Choroid plexus epithelial cell (primary cell): ENCODE measurements at places on chromosomes 11 and 22.

- DNase-seq, result peak; percentile 84
These were observed 36.9 kb downstream of the ARFGAP3 start for GRCh38 chr22:42820045-42820763.

GRCh38 chr22:42604403-42604802 is 10.3 kb downstream of the POLDIP3 start:
- peak; percentile 59 for DNase-seq

- peak; percentile 20 for DNase-seq
These were observed 63.5 kb downstream of the MRTFA start for GRCh38 chr22:40572976-40573375.

GRCh38 chr11:68454767-68455166 is 5.8 kb upstream of the PPP6R3 start:
- no peak for DNase-seq

DNA sequence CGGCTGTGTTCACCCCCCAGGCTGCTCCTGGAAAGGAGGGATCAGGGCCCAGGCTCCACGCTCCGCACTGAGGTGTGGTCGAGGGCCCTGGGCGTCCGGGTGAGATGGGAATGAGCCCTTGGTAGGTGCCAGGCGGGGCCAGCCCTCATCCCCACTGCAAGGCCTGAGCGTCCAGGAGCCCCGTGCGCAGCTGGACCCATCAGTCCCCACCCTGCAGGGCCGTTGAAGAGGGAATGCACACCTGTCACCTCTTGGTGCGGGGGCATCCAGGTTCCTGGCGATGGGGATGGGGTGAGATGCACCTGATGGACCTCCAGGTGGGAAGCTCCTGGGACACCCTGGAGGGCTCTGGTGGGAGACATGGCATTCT is 72.2 kb downstream of the KCNQ1 start:
- DNase-seq, result no peak

GRCh38 chr11:125591649-125592304 is 875 bp upstream of the STT3A start:
- peak; percentile 58 for DNase-seq

GRCh38 chr11:29251738-29252137 is 765.1 kb downstream of the KCNA4 start:
- DNase-seq, result no peak

DNA sequence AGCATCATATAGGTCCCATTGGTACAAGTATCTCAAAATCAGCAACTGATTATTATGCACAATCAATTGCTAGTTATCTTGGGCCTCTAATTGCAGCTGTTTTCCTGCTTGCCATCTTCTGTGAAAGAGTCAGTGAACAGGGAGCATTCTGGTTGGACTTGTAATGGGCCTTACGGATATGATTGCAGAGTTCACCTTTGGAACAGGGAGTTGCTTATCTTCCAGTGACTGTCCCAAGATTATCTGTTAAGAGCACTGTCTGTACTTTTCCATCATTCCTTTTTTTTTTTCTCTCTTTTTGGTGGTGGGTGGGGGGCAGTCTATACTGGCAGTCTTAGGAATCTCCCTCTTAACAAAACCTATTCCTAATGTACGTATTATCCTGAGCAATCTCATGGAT is 17.8 kb downstream of the OR8G5 start:
- no peak for DNase-seq

- DNase-seq, result no peak
These were observed 170.1 kb downstream of the GRIK4 start for GRCh38 chr11:120681434-120682331.

GRCh38 chr11:57775491-57775890 is 13.9 kb downstream of the CTNND1 start:
- no peak for DNase-seq

DNA sequence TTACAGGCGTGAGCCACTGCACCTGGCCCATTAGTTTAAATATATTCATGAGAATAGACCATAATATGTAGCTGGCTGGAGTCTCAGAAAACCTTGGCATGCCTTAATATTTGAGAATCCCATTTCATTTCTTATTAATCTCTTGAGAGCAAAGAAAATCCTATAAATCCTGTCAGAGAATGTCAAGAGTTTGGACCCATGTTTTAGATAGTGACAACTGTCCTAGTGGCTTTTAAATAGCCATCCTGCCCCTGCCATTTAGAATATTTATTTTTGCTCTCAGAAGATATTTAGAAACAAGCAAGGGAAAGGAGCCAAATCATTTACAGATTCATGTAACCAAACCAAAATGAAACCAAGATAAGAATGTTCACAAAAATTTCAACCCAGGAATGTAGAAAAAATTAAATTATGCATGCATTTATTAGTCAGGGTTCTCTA is 107.2 kb downstream of the SWAP70 start:
- DNase-seq, result peak; percentile 42

DNA sequence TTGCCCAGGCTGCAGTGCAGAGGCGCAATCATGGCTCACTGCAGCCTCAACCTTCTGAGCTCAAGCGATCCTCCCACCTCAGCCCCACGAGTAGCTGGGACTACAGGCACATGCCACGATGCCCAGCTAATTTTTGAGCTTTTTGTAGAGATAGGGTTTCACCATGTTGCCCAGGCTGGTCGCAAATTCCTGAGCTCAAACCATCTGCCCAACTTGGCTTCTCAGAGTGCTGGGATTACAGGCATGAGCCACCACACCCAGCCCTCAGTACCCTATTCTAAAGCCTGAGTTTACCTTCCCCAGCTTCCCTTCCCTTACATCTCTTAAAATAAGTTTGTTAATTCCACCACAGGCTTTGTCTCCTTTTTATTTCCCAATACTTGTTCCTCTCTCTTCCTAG is 59.1 kb downstream of the AMBRA1 start:
- no peak for DNase-seq

DNA sequence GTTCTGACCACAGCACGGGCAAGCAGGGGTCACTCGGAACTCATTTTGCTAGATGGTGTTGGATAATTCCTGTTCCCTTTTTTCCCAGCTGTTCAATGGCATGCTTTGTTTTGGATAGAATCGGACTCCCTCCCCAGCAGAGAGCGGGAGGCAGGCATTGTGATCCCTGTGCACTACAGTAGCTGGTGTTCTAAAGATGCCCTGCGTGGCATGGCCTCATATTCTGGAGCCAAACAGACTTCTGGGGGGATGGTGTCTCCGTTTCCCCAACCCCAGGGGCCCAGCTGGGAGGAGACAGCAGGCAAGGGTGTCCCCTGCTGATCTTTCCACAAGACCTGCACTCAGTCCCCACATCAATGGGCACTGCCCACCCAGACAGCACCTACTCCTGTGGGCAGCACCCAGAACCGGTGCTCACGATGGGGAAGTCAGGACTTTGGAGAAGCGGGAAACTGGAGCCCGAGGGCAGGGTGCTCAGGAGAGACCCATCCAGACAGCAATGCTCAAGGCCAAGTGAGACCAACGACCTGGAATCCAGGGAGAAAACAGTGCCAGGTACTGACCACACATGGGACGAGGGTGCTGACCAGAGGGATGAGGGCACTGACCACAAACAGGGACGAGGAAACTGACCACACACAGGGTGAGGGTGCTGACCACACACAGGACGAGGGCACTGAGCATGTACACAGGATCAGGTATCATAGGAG is 934.9 kb downstream of the BRD1 start:
- DNase-seq, result no peak

DNA sequence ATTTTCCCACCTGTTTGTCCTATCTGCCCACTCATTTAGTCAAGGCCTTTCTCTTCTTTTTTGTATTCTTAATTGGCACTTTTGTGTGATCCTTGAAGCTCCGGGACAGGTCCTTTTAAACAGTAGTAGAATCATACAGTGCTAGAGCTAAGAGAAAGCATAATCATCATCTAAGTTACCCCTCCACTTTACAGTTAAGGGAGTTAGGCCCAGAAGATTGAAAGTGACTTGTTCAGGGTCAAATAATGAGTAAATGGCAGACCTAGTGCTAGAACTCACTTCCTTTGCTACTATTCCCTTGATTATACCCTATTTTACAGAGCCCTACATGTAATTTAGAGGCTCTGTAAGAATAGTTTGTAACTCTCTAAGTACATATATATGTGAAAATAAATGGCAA is 2.5 kb downstream of the USP47 start:
- DNase-seq, result no peak

GRCh38 chr11:2684581-2684980 is 15.2 kb downstream of the KCNQ1OT1 start:
- no peak for DNase-seq

- peak; percentile 54 for DNase-seq
These were observed 112.0 kb upstream of the DDI1 start for GRCh38 chr11:103924166-103925013.

DNA sequence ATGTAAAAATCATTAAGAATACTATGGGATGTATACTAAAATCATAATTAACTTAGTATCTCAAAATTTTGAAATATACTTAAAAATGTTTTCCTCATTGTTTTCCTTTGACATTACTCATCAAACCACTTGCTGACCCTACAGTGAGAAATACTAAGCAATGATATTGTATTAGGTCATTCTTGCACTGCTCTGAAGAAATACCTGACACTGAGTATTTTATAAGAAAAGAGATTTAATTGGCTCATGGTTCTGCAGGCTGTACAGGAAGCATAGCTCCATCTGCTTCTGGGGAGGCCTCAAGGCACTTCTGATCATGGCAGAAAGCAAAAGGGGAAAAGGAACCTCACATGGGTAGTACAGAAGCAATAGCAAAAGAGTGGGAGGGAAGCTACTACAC is 950.9 kb upstream of the CHORDC1 start:
- DNase-seq, result peak; percentile 80

GRCh38 chr11:80281194-80281593 is 840.4 kb upstream of the TENM4 start:
- no peak for DNase-seq

DNA sequence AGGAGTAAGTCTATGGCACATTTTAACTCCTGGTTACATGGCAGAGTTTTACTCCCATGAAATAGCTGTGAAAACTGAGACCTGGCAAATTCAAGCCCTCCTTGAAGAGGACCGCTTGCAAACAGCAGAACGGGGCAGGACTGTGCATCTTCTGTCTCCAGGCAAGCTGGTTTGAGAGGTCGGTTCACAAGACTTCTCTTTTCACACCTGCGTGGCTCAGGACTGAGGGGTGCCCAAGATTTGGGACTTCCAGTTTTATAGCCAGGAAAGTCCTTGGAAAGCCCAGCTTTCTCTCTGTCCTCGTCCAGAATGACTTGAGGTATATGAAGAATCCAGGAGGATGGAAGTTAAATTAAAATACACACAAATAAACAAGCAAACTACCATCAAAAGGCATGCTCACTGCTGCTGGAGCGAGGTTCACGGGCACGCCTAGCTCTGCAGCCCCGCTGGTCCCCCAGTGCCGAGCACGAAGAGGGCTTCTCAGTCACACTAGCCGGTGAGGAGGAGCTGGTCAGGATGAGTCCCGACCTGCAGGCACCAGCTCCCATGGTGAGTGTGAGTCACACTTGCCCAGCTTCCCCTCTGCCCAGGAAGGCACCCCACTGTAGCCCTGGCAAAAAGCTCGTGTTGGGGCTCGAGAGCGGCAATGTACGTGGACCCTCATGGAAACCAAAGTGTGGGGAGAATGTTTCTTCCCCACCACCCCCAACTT is 1382.4 kb downstream of the BRD1 start:
- DNase-seq, result no peak

DNA sequence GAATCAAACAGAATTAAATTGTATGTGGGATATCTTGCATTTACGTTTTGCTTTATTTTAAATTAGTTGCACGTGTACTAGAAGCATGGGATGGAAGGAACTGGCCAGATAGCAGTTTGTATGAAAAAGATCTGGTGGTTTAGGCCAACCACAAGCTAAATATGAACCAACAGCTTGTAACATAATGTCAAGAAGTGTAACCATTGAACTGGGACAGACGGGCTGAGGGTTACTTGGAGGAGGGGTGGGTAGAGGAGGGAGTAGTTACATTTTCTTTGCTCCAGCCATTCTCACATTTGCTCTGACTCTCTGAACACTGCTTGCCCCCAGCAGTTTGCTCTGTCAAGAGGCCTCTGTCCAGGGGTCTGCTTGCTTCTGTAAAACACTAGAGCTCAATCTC is 31.7 kb upstream of the CXCR5 start:
- no peak for DNase-seq

DNA sequence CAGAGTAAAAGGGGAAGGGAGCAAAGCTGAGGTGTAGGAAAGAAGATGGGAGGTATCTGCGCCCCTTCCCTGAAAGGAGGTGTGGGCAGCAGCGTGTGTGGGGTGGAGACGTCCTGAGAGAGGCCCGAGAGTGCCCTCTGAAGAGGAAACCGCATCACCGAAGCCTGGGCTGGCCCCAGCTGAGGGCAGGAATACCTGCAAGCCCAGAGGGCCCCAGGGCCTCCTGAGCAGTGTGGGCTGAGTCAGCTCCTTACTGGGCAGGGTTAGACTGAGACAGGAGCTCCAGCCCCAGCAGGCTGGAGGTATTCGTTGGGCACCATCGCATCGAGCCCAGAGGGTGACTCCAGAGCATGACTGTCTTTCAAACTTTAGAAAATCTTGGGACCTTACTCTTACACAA is 534.0 kb upstream of the B3GAT1 start:
- DNase-seq, result no peak

DNA sequence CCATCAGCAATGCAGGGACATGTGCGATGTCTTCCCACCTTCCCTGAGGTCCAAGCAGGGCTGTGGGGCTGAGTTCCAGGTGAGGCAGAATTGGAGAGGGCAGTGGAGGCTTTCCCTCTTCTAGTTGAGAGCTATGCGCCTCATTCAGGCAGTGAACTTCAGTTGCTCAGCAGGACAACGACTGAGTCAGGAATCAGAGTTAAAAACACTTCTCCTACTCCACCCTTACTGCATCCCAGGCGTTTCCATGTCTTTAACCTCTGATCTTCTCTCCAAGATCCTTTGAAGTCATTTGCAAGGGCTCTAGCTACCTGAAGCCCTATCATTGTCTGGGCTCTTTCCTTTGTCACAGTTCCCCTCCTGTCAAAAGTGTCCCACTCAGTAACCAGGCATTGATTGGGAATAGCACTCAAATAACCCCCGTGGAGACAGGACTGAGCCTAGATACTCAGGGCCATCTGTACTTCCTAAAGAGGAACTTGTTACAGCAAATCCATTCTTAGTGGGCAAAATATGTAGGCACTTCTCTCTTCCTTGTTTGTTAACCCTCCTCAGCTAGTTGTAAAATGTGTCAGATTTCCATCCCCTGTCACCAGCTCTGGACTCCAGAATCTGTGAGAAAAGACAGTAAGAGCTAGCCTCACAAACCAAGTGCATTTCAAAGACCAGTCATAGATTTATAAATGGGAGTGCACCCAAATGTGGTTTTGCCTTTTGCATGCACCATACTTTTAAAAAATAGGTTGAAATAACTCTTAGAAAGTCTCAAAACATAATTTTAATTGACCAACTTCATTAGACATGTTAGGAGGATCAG is 72.5 kb upstream of the MYO18B start:
- DNase-seq, result no peak

- no peak for DNase-seq
These were observed 54.9 kb downstream of the TNRC6B start for GRCh38 chr22:40232624-40233023.

- DNase-seq, result no peak
These were observed 3.7 kb downstream of the TPBGL start for GRCh38 chr11:75244052-75244814.

DNA sequence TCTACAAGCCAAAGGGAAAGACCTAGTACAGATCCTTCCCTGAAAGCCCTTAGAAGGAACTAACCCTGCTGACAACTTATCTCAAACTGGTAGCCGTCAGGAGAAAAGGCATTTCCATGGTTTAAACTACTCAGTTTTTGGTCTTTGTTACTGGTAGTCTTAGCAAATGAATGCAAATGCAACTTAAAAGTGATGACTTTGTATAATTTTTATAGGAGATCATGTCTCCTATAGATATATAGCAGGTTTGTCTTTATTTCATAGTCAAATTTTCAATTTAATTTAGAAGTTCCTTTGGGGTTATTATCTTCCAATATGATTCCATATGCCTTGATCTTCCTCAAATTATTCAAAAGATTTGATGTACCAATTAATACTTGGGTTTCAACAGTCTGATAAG is 1173.0 kb upstream of the CNTN5 start:
- DNase-seq, result no peak

GRCh38 chr22:35561796-35562526 is 21.3 kb downstream of the RASD2 start:
- peak; percentile 91 for DNase-seq
